ENCODE measurements at places on chromosomes 11 and 22.

DNA sequence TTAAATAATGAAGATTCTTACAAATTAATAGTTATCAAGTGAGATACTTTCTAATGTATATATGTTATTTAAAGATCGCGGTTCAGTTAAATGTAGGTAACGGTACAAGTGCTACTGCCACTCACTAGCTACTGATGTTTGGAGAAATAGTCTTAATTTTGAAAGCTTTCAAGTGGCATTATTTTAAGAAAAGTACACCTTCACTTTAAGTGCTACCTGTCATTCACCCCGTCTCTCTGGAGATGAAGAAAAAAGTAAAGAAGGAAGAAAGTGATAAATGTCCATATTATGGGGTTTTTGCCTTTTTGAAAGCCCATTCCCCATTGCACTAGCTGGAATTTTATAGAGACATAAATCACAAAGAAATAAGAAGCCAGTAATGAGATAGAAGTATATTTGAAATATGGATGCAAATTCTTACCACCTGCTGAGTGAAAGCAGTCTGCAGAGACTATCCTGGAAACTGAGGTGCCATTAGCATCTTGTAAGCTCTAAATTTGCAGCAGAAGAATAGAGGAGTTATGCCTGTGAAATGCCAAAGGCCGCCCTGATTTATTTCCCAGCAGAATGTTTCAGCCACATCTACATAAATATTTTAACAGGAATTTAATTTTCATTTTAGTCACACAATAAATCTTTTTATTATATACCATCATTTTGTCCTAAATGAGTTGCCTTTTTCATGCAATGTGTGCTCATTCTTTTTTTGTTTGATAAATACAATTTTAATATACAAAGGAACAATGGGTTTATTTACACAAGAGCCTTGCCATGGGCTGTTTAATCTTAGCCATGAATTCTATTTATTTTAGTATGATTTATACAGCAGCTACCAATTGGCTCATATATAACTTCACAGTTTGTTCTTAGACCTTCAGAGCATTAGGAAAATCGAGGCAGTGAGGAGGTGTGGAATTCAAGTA lies 489.9 kb upstream of the RAG2 start:
- DNase-seq = no peak

- DNase-seq = no peak
Measured at GRCh38 chr11:117425679-117426296, 98.1 kb downstream of the CEP164 start.

DNA sequence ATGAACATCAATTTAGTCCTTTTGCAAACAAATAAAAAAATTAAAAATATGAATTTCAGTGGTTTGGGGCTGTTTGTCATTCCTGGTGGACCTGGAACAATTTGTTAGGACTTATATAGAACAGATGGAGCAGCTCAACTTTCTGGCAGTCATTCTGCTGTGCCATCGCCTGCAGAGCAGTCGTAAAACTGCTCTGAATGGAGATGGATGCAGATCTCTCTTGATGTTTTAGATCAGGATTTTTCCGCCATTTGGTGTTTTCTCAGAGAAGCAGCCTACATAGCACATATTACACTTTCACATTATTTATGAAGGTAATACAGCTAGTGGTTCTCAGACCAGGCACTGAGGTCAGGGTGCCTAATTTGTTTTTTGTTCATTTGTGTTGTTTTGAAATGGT lies 31.8 kb upstream of the HSPA8 start:
- DNase-seq = no peak

GRCh38 chr11:2250485-2250884 lies 19.9 kb downstream of the ASCL2 start:
- no peak for DNase-seq

DNA sequence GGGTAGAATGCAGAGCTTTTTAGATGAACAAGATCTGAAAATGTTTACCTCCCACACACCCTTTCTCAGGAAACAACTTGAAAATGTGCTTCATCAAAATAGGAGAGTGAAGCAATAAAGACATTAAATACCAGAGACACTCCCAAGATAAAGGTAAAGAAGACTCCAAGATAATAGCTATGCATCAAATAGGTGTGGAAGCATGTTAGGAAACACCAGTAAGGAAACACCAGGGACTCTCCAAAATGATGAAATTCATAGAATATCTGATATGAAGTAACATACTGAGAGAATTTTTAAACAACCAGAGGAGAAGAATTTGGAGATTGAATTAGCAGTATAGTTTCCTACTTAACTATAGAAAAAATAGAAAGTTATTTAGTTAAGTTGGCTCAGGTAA lies 57.0 kb downstream of the OR10A6 start:
- no peak for DNase-seq

DNA sequence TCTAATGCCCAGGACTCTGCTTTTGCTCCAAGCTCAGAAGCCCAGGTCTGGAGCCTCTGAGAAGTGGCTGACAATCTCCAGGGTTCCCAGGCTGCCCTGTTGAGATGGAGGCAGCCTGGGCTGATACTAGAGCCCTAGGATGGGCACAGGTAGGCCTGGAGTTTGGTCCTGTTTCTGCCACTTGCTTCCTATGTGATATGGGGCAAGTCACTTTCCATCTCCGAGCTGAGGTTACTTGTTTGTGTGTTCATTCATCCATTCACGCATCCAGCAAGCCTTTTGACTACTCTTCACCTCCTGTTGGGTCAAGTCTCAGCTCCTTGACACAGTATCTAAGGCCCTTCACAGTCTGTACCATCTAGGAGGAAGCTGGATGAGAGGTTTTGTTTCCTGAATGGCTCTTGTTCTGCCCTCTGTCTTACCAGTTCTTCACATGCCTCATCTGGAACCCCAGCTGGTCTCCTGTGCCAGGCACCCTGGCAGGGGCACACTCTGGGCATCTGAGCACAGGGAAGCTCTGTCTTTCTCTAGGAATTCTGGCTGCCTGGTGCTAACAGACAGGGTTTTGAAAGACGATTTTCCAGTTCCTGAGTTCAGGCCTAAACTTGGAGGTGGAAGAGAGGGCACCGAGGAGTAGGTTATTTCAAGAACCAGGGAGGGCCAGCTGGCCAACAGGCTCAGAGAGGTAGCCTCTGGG lies 53.2 kb upstream of the AMPD3 start:
- no peak for DNase-seq

GRCh38 chr11:94731880-94732601 lies 36.1 kb upstream of the AMOTL1 start:
- DNase-seq = no peak

- no peak for DNase-seq
Measured at GRCh38 chr22:36510384-36510783, 3.5 kb upstream of the FOXRED2 start.

- no peak for DNase-seq
Measured at GRCh38 chr11:2652333-2653197, 47.2 kb downstream of the KCNQ1OT1 start.

DNA sequence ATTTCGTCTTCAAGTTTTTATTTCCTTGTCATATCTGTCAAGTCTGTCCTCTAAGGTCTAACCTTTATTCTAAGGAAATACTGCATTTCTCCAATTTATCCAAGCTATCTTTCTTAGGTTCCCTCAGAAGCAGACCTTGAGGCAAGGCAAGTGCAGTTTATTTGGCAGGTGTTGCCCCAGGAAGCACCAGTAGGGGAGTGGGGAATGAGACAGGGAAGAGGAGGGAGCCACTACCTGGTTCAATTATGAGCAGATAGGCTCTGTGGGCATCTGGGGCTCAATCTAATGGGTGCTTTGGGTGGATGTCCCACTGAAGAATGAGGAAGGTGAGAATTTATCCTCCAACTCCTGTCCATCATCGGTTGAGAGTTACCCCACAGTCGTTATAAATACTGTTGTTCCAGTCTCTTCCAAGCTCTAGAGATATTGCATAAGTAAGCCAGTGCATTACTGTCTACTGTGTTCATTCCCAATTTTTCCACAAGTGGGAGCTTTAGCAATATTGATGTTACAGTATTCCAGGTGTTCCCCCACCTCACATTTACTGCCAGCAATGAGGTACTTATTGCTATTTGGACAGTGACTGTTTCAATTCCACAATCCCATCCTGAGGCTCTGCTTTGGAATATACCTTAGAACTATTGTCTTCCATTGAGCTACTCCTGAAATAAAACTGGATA lies 154.9 kb upstream of the CEP126 start:
- no peak for DNase-seq

DNA sequence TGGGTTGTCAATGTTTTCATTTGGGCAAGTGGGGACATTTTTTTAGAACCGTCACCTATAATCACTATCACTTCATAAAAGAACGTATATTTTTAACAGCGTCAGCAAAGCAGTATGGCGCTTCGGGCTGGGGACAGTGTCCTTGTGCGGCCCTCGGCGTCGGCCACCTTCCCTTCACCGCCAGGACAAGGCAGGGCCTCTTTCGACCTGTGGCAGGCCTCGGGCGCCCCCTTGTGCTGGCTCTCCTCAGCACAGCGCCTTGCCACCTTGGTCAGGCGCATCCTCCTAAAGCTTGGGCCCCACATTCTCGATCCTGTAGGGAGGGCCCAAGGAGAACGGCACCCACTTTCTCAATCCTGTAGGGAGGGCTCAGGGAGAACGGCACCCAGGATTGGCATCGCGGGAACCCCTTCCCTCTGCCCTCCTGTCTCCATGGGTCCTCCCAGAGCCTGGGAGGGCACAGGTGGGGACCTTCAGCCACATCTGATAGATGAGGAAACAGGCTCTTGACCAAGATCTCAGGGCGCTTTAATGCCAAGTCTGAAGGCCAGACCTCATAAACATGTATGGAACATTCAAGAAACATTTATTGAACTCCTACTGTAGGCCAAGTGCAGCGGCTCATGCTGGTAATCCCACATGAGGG lies 11.5 kb upstream of the FADD start:
- peak; percentile 73 for DNase-seq

GRCh38 chr11:32894149-32894827 lies 1.7 kb downstream of the QSER1 start:
- peak; percentile 61 for DNase-seq

DNA sequence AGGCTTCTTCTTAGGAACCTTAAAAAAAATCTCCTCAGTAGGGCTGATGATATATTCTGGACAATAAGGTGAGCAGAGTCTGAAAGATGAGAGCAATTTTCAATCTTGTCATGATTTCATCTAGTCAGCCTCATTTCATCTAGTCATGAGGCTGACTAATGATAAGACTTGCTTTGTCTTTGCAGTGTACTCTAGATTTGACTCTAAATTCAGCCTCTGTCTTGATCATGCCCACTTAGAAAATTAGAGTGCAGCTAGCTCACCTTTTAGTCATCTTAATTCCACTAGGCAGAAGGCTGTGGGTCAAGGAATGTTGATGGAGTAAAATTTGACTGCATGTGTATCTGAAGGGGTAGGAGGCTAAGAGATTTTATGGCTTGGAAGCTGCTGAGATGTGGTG lies 5.5 kb downstream of the EHF start:
- DNase-seq = peak; percentile 24

DNA sequence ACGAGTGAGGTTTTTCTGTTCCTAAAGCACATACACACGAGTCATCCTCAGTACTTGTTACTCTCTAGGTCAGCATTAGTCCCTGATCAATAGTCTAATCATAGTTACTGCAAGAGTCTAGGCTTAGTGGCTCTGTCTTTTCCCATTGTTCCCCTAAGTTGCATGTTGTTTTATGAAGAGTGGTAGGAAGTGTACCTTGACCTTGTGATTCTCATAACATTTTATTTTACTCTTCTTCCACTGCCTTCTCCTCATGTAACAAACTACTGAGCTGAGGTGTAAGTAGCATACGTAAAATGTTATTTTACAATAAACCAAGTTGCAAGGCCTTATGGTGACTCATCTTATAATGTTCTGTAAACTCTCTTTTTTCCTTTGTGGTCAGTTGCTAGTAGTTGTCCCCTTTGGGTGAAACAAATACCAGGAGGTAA lies 15.0 kb downstream of the METTL15 start:
- no peak for DNase-seq

- no peak for DNase-seq
Measured at GRCh38 chr22:42924436-42924835, 67.4 kb upstream of the ARFGAP3 start.

- DNase-seq = no peak
Measured at GRCh38 chr11:58061813-58062212, 31.1 kb downstream of the OR6Q1 start.

DNA sequence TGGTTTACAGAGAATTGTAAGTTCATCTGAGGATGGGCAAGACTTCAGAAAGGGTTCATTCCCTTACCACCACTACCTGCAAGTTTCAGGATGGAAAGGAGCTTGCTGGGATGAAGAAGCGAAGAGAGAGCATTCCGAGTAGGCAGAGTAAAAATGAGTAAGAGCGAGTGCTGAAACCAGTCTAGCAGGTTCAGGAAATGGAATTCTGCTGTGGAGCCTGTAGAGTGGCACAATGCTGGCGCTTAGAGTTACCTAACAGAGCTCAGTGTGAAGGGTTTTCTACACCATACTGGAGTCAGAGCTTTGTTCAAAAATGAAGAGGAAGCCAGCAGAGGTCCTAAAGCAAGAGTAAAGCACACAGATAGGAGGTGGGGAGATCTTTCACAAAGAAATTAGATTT lies 179.2 kb upstream of the ZC3H12C start:
- DNase-seq = no peak
